ENCODE measurements at places on chromosomes 5 and 9. TPM values are rescaled to one million over a fixed set of nuclear protein-coding genes. Genes with fewer than 3 reads are reported as not detected.

- DNase-seq, result no peak
Measured at GRCh38 chr9:2013743-2014475, 1.2 kb upstream of the SMARCA2 start.

GRCh38 chr5:83925955-83926337 lies 205.3 kb upstream of the HAPLN1 start:
- no peak for DNase-seq

- DNase-seq, result no peak
Measured at GRCh38 chr5:28499766-28500290, 1461.4 kb upstream of the CDH9 start.

DNA sequence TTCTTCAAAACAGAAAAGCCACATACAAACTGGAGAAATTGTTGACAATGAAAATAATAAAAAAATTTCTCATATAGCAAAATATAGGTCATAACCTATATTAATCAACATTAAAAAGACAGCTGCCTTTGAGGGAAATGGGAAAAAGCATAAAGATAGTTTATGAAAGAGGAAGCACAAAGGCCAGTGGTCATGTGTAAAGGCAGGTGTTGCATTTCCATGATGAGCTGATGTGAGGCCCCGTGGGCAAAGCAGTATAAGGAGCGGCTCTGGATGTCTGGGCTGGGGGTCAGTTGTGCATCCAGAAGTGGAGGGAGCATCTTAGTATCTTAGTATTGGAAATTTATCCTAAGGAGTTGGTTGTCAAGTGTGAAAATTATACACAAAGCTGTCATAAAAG lies 18.3 kb downstream of the NDUFS6 start:
- no peak for DNase-seq

DNA sequence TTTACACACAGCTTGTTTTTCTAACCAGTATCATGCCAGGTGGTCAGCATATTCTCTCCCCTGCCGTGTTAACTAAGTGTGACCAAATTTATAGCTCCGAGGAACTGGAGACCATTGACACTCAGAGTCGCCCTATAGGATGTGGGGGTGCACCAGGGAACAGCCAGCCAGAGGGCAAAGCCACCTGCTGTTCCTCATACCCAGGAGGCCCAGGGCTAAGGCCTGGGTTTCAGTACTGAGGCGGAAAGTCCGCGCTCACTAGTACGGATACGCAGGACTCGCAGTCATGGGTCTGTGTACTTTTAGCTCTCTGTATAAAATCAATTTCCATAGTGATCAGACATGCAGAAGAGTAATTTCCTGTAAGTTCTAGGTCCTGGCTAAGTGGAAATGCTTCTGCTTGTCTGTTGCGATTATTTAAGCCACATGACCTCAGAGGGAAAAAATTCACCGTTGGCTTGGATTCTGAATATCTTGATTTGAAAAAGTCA lies 247.0 kb downstream of the AOPEP start:
- no peak for DNase-seq

DNA sequence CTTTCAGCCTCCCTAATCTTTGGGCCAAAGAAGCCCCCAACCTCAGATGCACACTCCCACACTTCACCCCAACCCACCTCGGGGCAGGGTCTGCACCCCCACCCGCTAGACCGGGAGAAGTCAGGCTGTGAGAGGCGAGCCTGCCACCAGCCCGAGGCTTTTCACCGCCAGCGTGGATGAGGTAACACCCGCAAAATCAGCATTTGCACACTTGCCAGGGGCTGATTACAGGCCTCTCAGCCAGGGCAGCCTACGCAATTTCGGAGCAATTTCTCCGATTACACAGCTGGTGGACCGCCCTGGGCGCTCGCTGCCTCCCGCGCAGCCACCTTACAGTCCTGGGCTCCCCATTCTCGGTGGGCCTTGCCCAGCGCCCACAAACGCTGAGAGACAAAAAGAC lies 68.5 kb downstream of the FOXD1 start:
- DNase-seq, result peak; percentile 24

DNA sequence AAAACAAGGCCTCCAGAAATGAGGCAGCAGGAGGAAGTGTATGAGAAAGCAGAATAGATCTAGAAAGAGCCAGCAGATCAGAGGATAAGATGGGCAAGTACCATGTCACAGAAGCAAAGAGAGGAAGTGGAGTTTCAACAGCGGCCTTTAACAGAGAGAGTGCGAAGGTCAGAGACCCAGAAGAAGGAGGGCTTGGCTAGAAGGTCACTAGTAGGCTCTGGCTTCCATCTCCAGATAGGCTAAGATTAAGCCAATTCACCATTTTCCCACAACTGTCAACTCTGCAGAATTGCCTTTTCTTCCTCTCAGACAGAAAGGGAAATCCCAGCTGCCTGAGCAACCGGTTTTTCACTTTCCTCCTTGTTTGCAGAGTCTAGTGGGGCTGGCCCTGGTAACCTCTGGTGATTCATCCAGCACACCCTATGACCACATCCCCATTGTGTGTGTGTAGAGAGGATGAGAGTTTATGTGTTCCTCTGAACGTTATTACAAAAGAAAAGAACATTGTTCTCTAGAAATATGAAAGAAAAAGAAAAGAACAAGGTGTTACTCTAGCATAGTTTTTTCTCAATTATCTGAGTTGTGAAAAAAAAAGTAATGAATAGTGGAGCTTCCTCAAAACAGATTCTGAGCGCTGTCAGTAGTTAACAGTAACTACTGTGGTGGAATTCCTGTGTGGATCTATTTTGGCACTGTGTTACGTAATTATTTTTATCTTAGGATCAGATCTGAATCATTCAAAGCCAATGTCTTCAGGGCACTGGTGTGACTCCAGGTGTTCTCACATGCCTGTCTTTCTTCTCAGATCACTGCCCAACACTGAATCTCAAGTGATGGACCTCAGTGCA lies 220.4 kb downstream of the ARRDC3 start:
- no peak for DNase-seq

DNA sequence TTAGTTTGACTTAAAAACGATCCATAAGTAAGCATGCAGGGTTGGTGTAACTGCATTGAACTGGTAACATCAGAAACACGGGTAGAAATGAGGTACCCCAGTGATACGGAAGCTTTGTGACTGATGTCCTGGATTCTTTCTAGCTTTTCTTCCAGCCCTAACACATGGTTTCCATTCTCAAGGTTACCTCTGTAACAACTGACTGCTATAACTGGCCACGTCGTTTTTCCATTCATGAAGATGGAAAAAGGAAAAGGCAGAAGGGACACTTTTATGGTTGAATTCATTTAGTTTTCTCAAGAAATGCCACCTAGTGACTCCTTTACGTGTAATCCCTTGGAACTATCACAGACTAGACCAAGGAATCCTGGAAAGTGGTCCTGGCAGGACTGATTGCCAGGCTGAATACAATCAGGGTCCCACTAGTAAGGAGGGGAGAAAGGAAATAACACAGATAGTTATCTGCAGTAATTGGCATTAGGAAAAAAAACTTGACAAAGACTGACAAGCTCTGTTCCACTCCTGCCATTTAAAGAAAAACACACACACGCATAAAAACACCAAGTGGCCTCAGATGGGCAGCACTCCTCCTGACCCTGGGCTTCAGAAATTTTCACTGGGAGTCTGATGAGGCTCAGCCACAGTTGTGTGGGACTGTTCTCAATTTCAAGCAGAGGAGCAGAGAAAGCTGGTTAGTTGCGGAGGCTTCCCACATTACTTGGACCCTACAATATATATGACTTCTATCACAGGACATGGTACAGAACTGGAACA lies 77.5 kb upstream of the ZNF169 start:
- DNase-seq, result no peak

DNA sequence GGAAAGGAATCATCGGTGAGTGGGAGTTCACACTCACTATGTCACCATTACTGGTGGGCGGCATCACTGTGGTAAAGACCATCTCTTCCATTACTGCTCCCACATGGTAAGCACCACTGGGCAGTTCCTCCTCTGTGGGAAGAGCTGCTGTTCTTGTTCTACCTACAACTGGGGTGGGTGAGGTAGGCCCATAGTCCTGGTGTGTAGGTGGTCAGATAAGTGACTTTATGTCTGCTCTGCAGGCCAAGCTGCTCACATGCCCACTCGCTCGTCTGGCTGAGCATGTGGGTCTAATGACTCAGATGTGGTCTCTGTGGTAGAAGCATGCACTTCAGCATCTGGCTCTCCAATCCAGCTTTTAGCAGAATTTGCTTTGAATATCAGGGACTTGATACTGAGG lies 82.9 kb downstream of the TMEM215 start:
- no peak for DNase-seq

DNA sequence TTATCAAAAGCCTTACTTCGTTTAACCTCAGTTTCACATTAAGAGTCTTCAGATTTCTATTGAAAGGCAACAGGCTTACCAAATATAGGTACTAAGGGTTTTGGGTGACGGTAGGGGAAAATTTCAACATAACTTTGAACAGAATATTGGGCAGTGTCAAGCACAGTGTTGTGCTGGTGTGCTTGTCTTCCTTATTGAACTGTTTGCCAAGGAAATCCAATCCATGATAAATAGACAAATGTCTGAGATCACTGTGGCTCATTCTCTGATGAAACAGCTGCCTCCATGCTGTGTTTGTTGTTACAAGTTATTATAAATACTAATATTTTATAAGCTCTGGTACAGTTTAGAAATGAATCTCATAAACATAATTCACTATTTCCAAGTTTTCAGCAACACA lies 730.1 kb downstream of the NR2F1-AS1 start:
- no peak for DNase-seq

- DNase-seq, result no peak
Measured at GRCh38 chr5:37501152-37501551, 122.0 kb downstream of the WDR70 start.

GRCh38 chr5:173707392-173707791 lies 90.9 kb upstream of the BOD1 start:
- no peak for DNase-seq

DNA sequence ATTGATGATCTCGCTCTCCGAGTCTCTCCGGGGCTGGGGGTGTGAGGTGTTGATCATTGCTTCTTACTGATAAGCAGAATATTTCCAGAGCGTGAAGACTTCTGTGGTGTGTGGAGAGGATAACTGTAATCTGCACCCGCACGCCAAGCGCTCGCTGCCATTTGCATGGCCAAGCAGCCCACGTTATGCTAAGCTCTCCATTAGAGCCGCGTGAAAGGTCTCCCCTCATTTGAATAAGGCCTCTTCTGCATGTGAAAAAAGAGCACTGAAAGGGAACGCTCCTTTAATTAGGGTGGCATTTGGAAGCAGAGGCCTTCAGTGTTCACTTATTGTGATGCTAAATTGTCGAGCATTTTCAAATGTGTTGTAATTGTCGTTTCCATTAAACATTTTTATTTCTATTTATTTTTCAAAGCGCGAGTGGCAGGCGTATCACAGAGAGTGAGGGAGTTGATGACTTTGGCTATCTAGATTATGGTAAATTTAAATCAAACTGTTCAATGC lies 163.6 kb upstream of the IRX2 start:
- DNase-seq, result peak; percentile 76

- DNase-seq, result no peak
Measured at GRCh38 chr5:167247816-167248215, 1043.6 kb upstream of the WWC1 start.

The KCNN2 gene
- total RNA-seq, result 24.7 TPM

The PCDHA7 gene
- 8.7 TPM for total RNA-seq

The SLC36A3 gene
- not detected for total RNA-seq

The SPATA9 gene
- total RNA-seq, result not detected

The PGM5 gene
- not detected for total RNA-seq
